ENCODE measurements at places on chromosomes 1 and 21.
A peak's percentile ranks its signal among the peaks of the same experiment; 100 is the strongest.

DNA sequence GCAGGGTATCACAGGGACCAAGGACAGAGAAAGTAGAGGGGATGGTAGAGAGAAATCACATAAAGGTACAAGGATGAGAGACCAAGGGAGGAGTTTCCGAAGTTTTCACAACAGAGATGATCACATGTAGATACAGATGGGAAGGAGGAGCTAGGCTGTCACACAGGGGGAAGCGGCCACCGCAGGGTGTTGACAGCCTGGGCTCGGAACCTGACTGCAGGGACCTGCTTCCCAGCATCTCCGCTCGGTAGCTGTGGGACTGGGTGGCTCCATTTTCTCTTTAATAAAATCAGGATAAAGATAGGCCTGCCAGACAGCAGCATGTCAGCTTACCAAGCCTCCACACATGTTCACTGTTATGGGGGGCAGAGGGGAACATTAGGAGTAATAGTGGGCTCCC lies 32.3 kb downstream of the CDCA8 start:
- DNase-seq = no peak

DNA sequence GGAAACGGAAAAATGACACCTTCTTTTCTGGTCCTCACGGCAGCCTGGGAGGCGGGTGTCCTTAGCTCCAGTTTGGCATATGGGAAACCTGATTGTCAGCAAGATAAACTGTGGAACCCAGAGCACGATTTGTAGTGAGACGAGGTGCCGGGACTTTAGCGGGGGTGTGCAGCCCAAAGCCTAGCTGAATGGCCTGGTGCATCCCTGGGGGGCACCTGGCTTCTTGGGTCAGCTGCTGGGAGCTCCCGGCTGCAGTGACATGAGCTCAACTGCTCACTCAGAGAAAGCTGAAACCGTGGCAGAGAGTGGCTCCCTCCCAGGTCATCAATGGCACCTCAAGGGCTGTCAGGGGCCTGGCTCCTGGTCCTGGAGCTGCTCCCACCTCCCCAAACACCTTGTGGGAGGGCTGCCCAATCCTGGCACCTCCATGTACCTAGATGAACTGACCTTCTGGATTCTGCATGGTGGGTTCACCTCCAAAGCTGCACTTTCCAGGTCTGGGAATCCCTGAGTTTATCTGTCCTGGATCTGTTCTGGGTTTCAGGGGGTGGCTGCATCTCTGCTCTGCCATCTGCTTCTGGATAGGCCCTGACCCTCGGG lies 260.5 kb downstream of the MATN1 start:
- DNase-seq = no peak

GRCh38 chr1:33097137-33097611 lies 16.2 kb downstream of the AZIN2 start:
- DNase-seq = no peak

DNA sequence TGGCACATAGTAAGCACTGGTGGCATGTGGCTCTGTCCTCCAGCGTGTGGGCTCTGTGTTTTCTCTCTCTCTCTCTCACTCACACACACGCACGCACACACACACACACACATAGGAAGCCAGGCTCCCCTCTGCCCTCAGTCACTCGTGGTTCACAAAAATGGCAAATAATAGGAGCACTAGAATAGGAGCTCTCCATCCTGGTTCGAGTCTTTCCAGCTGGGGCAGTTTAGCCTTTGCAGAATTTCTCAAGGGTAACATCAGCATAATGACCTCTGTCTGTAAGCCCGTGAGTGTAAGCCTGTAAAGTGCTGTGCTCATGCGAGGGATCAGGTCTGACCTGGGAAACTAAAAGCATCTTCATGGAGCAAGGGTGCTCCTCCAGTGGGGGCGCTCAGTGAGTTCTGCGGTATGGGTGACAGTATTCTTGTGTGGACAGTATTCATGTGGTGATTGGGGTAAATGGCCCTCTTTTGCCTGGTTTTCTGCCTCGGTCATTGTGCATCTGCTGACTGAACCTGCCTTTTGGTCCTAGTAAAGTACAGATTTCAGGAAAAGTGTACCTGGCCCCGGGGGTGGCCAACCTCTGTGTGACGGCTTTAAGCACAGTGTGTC lies 842 bp upstream of the ZC3H12A start:
- no peak for DNase-seq

DNA sequence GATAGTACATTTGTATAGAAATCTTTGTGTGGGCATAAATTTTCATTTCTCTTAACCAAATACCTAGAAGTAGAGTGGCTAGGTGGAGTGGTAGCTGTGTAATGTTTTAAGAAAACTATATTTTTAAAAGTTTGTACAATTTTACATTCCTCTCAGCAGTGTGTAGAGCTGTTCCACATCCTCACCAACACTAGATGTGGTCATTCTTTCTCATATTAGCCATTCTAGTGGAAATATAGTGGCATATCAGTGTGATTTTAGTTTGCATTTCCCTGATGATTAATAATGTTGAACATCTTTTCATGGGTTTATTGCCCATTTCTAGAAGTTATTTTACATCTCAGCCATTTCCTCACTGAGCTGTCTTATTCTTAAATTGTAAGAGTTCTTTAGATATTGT lies 65.5 kb downstream of the ITSN1 start:
- DNase-seq = no peak

DNA sequence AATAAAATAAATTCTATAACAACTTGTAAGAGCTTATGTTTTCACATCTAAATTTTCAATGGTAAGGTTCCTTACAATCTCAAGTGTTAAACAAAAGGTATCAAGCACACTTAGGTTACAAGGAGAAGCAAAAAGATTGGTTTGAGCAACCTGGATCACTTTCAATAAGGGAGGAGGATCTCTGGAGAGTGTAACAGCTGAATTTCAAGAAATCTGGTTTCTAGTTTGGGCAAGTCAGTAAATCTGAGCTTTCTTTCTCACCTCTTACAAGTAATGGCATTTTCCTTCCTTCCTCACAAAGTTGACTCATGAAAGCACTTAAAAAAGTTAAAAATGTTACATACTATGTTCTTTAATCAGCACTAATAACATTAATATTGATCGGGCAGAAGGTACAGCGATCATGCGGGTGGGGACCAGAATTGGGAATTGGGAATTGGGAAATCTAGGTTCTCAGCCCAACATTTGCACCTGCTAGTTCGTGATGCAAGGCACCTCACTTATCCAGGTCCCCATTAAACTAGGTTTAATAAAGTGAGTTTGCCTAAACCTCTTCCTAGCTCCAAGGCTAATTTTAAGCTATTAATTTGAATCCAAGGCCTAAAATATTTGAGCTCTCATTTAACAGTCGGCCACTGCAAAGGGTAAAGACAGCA lies 3.1 kb downstream of the NUCKS1 start:
- no peak for DNase-seq

DNA sequence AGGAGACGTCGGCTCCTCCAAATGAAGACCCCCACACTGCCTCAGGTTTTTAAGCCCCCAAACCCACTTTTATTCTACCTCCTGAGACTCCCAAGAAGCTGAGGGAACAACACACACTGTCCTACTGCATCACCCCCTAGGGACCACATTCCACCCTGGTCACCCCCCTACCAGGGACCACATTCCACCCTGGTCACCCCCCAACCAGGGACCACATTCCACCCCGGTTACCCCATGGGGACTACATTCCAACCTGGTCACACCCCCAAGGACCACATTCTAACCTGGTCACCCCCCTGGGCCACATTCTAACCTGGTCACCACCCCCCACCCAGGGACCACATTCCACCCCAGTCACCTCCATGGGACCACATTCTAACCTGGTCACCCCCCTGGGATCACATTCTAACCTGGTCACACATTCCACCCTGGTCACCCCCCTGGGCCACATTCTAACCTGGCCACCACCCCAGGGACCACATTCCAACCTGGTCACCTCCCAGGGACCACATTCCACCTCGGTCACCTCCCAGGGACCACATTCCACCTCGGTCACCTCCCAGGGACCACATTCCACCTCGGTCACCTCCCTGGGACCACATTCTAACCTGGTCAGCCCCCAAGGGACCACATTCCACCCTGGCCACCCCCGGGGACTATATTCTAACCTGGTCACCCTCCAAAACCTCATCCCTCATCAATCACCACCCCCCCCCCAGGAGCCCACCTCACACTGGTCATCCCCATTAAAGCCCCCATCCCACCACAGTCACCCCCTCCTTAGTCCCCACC lies 587.6 kb downstream of the NPHP4 start:
- no peak for DNase-seq

DNA sequence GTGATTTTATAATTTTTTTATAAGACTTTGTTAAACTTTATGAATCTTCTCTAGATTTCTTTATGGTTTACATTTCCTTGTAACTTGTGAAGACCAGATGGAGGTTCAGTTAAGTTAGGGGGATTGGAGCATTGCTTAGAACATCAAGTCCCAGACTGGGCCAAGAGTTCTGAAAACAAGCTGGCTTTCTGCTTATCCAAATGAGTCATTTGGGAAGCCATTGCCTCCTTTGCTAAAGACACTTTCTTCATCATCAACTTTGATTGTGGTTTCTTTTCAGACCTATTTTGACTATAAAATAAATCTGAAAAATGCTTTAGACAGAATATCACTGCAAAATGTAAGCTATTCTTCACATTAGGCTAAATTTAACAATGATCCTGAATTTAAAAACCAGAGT lies 446.8 kb downstream of the USP25 start:
- no peak for DNase-seq

- DNase-seq = no peak
Measured at GRCh38 chr1:174169342-174169741, 10.0 kb downstream of the RABGAP1L start.

- peak; percentile 10 for DNase-seq
Measured at GRCh38 chr1:51736702-51737101, 119.8 kb downstream of the OSBPL9 start.

GRCh38 chr1:50977575-50978143 lies 7.6 kb downstream of the CDKN2C start:
- no peak for DNase-seq

DNA sequence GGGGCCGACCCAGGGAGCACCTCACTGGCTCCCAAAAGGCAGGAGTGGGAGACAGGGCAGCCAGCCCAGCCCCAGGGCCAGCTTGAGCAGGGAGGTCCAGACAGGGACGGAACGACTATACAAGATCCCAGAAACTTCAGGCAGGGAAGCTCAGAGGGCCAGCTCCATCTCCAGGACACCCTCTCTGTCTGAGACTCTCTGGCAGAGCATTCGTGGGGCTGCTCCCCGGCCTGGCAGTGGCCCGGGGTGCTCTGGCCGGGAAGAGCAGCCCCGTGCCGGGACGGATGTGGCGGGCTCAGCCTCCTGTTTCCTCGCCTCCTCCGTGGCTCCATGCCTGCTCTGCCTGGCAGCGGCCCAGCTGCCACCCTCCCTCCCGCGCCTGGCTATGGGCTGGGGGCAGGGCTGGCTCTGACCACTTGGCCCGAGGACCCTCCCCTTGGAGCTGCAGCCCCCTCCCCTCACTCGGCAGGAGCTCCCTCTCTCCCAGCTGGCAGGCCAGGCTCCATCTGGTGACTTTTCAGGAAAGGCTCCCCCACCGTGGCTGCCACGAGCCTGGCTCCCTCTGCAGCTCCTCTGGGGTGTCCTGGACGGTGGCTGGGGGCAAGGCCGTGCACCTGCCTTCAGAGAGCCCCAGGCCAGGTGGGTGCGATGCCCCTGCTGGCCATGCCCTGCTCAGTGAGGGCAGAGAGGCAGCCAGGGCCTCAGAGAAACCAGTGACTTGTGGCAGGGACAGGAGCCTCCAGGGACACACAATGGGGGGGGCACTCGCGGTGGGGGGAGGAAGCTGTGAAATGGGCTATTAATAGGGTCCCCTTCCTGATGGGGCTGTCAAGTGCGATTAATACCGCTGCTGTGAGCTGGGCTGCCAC lies 5.6 kb upstream of the PLCH2 start:
- no peak for DNase-seq

GRCh38 chr1:25692560-25692959 lies 76.0 kb downstream of the MAN1C1 start:
- no peak for DNase-seq

DNA sequence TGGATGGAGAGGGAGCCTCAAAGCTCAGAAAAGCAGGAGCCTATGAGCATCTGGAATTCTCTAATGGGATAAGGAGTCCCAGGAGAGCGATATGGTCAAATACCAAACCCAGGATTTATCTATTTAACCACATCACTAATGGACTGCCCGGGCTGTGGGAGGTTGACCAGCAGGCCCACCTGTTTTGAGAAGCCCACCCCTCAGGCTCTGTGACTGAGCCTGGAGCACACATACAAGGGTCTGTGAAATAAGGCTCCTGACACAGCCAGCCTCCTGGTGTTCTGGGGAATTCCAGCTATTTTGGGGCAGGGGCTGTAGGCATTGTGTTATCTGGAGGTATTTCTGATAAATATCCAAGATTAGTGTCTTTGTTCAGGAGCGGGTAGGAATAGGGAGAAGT lies 132.0 kb upstream of the C1orf21 start:
- no peak for DNase-seq

- DNase-seq = no peak
Measured at GRCh38 chr1:163914785-163915413, 593.1 kb downstream of the NUF2 start.

GRCh38 chr21:36828891-36829515 lies 130.1 kb downstream of the SIM2 start:
- no peak for DNase-seq

DNA sequence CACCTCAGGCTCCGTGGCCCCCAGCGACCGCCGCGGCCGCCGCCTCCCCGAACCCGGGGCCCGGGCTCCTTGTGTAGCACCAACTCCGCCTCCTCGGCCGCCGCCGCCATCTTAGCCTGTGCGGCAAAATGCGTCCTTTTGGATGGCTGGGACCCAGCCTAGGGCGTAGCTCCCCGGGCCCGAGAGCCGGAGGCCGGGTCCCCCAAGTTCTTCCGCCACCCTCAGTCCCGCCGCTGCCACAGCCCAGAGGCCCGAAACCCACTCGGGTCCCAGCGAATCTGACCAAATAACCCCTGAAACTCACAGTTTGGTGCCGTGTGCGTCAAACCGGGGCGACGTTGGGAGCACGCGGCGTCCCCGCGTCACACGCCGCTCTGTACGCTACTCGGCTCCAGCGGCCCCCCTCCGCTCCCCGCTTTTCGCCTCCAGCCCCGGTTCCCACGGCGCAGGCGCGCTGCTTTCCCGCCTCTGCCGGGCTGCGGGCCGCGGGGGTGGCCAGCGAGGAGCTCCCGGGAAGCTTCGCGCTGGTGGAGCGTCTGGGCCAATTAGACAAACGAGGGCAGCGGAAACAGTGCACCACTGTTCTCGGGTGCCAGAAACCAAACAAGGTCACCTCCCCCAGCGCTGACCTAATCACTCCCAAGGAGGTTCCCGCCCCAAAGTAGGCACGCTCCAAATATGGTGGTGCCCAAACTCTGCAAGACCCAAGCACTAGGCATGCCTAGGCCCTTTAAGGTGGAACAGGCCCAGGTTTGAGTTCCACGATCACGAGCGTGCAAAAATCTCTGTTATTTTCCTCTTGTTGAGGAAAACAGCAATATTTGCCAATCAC lies at the start of gene ZNF644:
Gene ZNF644 (minus strand): TSS at position 350 of the 832 bp plus-strand sequence. CDS start 39,682 bp downstream, outside the sequence.
- DNase-seq = peak; percentile 81

- no peak for DNase-seq
Measured at GRCh38 chr1:15283526-15283925, 36.5 kb downstream of the FHAD1 start.

Data from CD4-positive, alpha-beta T cell (primary cell).